Stimulated activated CD8-positive, alpha-beta memory T cell treated with anti-CD3 and anti-CD28 coated beads, Interleukin-4, amount 100 ng/mL, for 4 hours (primary cell): ENCODE measurements at places on chromosomes 11 and 22.
A peak's percentile ranks its signal among the peaks of the same experiment; 100 is the strongest.

GRCh38 chr22:21823740-21824444, 43.6 kb downstream of the MAPK1 start:
- no peak for DNase-seq

GRCh38 chr11:118640332-118641154, 33.1 kb downstream of the PHLDB1 start:
- no peak for DNase-seq

DNA sequence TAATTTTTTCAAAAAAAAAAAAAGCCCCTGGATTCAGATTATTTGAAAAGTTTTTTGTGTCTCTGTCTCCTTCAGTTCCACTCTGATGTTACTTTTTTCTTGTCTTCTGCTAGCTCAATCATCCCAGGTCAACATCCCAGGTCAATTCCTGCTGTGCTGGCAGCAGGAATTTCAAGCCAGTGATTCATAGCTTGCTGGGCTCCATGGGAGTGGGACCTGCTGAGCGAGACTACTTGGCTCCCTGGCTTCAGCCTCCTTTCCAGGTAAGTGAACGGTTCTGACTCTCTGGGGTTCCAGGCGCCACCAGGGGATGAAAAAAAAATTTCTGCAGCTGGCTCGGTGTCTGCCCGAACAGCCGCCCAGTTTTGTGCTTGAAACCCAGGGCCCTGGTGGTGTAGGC, 31.4 kb downstream of the PLAAT5 start:
- no peak for DNase-seq

DNA sequence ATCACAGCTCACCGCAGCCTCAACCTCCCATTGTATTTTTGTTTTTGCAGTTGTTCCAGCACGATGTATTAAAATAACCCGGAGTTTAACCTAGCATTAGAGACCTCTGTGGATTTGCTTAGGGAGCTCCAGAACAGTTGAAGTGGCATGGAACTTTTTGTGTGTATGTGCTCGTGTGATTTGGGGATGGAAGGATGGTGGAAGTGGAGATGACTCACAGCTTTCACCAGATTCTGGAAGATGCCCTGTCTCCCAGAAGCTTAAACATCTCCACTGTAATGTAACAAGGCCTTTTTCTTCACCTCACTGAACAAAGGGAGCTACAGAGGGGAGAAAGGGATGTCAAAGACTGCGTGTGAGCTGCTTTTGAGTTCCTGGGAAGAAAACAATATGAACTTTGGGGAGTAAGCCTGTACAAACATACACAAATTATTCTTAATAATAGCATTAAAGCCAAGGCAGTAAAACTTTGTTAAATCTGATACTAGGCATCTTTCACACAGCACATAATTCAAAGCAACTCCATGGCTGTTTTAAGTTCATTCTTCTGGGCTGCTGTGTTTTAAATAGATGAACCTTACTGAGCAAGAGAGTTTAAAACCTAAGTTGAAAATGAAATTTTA, 226.4 kb downstream of the ADAMTS15 start:
- DNase-seq, result no peak

DNA sequence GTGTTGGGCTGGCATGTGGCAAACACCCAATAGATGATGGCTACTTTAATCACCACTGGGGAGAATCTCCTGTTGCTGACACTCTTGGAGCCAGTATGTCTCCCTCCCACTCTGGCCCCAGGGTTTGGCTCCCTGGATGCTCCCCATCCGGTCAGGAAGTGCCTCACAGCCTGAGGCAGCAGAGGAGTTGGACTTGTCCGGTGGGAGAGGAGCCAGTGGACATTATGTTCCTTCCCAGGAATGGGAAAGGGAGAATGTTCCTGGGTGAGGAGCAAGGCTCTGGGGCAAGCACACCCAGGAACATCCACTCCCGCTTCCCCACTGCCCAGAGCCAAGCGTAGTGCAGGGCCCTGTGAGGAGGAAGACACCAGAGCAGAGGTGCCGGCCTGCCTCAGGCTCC, 84.6 kb upstream of the NAV2 start:
- no peak for DNase-seq

- DNase-seq, result peak; percentile 67
These were observed 28.3 kb downstream of the SERHL2 start for GRCh38 chr22:42581762-42582716.
